ENCODE measurements at places on chromosomes 7 and 10.

GRCh38 chr10:75111907-75112679 is 637 bp downstream of the SAMD8 start:
- DNase-seq: peak; percentile 59

- no peak for DNase-seq
Measured at GRCh38 chr7:25333296-25333928, 105.1 kb upstream of the NPVF start.

DNA sequence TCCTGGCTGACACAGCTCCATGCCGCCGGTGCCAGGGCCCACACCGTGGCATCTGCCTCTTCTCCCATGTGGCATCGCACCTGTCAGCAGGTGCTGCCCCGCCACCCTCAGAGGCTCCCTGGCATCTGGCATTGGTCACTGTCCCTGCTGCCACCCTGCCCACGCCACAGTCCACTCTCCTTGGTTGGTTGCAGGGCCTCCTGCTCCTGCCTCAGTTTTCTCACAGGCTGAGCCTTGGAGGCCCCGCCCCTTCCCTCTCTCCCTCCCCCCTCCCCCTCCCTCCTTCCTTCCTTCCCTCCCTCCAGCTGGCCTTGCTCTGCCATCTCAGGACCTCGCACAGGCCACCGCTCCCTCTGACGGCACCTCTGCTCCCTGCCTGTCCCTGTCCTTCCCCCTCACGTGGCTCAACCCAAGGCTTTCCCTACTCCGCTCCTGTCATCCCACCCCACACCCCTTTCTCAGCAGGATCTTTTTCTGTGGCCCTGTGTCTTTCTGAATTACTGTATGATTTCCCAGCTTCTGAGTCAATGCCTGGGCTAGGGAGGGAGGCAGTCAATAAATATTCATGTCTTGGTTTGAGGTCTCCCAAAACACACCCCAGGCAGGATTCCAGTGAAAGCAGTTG is 87.4 kb downstream of the INPP5A start:
- DNase-seq: no peak

- no peak for DNase-seq
Measured at GRCh38 chr7:22001345-22002004, 55.8 kb upstream of the CDCA7L start.

DNA sequence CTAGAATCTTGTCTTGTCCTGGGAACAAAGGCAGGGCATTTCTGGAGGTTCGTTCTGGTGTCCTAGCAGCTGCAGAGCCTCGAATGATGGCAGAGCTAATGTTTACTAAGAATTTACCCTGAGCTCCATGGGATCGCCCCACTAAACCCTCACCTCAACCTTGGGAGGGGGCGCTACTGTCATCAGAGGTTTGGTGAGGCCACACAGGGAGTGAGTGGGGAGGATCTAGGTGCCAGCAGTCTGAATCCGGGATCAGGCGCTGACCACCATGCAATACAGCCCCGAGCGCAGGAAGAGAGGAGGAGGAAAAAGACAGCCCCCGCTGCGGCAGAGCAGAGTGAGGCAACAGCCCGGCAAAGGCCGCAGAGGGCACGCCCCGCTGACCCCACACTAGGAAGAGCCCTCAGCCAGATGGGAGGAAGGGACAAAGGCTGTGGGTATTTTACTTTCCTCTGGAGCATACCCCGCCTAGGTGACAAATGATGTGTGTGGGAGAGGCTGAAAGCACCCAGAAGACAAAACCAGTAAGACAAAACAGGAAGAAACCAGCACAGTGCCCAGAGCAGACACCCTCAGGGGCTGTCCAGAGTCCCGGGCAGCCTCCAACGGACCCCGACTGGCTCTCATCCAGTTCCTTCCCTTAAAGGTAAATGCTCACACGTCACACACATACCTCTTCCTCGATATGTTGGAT is 103.5 kb downstream of the FAM53B start:
- no peak for DNase-seq

DNA sequence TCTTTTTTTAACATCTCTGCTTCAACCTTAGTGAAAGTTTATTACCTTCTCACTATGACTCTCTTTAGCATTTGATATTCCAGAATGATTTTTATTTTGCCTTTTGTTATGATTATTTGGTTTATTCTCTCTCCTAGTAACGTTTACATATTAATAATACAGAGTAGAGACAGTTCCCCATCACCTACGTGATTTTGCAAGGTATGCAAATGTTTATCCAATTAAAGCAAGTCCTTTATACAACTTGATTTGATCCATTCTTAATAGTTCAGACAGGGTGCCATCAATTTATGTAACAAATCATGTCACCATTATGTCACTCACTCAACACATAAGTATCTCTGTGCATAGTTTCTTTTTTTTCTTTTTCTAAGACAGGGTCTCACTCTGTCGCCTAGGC is 26.2 kb downstream of the ECD start:
- no peak for DNase-seq

- DNase-seq: peak; percentile 80
Measured at GRCh38 chr7:132066761-132067171, 509.5 kb downstream of the PLXNA4 start.

All from tibial artery (tissue), 4 donors.